ENCODE measurements at places on chromosomes 6 and 20. TPM values are rescaled to one million over a fixed set of nuclear protein-coding genes. Genes with fewer than 3 reads are reported as not detected.
A peak's percentile ranks its signal among the peaks of the same experiment; 100 is the strongest.

ENPP5 gene
- total RNA-seq: 4.2 TPM

MEP1A gene
- 3.6 TPM for total RNA-seq

DNA sequence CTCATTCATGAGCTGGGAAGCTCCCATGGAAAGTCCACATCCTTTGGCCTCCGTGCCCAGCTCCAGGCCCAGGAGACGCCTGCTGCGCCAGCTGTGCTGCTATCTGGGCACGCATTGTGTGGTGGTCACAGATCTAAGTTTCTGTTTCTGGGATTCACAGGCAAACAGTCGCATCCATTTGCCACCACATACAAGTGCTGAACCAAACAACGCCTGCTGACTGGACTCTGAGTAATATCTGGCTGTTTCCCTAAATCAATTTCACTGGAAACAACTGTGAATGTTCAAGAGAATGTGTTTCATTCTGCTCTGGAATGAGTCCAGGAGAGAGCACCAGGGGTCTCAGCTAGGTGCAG lies 45.5 kb downstream of the IRF4 start:
- H3K4me1 ChIP-seq: no peaks in the 10 kb centered on the region
- no peak for DNase-seq
- no peak overlapping the region for H3K27ac ChIP-seq
- H3K36me3 ChIP-seq: no peaks in the 10 kb centered on the region
- H3K4me3 ChIP-seq: no peak overlapping the region
- H3K27me3 ChIP-seq: peaks cover 24% of the 10 kb centered on the region

DNA sequence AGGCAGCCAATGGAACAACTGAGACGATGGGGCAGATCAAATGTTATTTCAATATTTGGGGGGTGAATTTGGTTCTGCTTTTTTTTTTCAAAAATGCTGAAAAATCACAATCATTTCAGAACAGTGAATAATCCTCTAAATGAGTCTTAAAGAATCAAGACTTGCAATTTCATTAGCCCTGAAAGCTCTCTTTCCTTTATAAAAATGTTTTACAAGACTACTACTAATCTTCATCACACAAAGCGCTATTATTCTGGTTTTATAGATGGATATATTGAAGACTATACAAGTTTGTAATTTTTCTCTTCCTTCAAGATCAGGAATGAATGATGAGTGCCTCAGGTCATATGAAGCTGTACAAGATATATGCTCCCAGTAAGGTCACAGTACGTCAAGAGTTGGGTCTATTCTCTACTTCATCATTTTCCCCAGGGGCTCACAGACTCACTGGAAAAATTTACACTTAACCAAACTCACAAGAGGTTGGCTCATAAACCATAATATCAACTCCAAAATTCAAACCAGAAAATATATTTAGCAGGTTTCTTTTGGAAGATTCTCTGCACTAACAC lies 19.5 kb downstream of the RNF24 start:
- H3K36me3 ChIP-seq: no peaks in the 10 kb centered on the region
- no peak for DNase-seq
- peaks cover 15% of the 10 kb centered on the region for H3K4me1 ChIP-seq
- H3K4me3 ChIP-seq: no peak overlapping the region

DNA sequence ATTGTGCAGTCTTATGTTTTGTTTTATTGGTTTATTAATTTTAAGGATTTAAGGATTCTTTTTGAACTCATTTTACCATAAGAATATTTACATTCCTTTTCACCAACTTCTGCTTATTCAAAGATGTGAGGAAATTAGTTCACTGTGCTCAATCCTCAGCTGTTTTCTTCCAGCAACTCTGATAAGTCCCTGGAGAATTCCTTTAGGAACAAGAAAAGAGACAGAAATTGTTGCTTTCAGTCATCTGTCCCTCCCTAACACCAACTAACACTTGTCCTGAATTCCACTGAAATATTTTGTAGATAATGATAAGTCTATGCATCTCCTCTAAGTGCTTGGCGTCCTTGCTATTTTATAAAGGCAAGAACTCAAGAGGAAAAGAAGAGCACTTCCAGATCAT lies 334.8 kb upstream of the MARCKS start:
- H3K4me3 ChIP-seq: no peak overlapping the region
- no peaks in the 10 kb centered on the region for H3K27me3 ChIP-seq
- no peak for DNase-seq
- H3K27ac ChIP-seq: no peak overlapping the region

DNA sequence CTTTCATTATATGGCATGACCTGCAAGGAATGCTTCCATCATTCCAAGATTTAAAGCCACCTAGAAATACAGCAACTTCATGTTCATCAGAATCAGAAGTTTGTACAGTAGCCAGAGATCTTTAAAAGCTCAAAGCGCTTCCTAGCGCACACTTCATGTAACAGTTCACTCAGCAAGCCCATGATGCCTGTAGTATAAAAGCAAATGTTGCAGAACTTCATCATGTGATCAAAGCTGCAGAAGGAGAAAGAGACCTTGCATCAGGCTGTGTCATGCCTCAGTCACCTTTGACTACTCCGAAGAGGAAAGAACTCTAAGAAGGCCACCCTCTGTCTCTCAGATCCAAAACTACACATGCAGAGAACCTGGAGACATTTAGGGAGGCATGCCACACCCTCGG lies 78.5 kb downstream of the AGPAT4 start:
- H3K36me3 ChIP-seq: peaks cover 17% of the 10 kb centered on the region
- peaks cover 5% of the 10 kb centered on the region for H3K4me1 ChIP-seq
- no peak for DNase-seq
- H3K27ac ChIP-seq: no peak overlapping the region

DNA sequence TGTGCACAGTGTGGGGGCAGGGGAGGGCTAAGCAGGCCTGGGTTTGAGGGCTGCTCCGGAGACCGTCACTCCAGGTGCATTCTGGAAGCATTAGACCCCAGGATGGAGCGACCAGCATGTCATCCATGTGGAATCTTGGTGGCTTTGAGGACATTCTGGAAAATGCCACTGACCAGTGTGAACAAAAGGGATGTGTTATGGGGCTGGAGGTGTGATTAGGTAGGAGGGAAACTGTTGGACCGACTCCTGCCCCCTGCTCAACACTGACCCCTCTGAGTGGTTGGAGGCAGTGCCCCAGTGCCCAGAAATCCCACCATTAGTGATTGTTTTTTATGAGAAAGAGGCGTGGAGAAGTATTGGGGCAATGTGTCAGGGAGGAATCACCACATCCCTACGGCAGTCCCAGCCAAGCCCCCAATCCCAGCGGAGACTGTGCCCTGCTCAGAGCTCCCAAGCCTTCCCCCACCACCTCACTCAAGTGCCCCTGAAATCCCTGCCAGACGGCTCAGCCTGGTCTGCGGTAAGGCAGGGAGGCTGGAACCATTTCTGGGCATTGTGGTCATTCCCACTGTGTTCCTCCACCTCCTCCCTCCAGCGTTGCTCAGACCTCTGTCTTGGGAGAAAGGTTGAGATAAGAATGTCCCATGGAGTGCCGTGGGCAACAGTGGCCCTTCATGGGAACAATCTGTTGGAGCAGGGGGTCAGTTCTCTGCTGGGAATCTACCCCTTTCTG lies 44.0 kb upstream of the TTPAL start:
- peaks cover 15% of the 10 kb centered on the region for H3K27me3 ChIP-seq
- H3K4me3 ChIP-seq: no peak overlapping the region
- H3K4me1 ChIP-seq: no peaks in the 10 kb centered on the region
- H3K36me3 ChIP-seq: no peaks in the 10 kb centered on the region

DNA sequence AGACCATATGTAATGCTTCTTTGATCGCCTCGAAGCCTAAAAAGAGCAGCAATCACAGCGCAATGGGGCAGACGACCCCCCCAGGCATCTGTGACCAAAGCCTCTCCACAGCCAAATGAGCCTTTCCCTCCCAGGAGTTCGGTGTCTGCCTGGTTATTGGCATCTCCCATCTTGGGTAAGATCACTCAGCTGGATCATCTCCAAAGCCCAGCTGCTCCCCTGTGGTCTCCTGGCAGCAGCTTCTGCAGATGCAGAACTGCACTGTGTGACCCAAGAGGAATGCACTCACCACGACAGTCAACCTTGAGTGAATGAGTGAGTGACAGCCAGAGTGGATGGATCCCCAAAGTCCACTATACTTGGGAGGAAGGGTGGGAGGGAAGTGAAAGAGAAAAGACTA lies 44.8 kb upstream of the IYD start:
- no peak overlapping the region for H3K4me3 ChIP-seq
- H3K4me1 ChIP-seq: no peaks in the 10 kb centered on the region
- no peaks in the 10 kb centered on the region for H3K36me3 ChIP-seq
- no peak for DNase-seq
- H3K27me3 ChIP-seq: peaks cover 14% of the 10 kb centered on the region
- no peak overlapping the region for H3K27ac ChIP-seq

DNA sequence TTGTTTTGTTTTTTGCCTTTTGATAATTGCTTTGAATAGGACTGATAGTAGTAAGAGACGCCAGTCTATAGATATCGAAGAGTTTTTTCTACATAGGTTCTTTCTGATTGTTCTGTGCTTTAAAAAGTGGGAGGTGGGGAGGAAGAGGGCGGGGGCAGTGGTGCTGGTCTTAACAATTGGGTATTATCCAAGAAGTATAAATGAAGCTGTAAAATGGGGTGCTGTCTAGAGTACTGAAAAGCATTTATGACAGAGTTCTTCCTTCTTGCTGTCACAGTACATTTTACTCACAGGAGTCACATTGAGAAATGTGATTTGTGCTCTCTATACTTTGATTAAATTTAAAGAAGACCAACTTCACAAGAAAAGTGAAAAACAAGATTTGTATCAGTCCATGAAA lies 41.0 kb downstream of the MAPK14 start:
- peaks cover 36% of the 10 kb centered on the region for H3K4me1 ChIP-seq
- H3K4me3 ChIP-seq: no peak overlapping the region
- peaks cover 10% of the 10 kb centered on the region for H3K36me3 ChIP-seq
- no peaks in the 10 kb centered on the region for H3K27me3 ChIP-seq
- no peak overlapping the region for H3K27ac ChIP-seq

DNA sequence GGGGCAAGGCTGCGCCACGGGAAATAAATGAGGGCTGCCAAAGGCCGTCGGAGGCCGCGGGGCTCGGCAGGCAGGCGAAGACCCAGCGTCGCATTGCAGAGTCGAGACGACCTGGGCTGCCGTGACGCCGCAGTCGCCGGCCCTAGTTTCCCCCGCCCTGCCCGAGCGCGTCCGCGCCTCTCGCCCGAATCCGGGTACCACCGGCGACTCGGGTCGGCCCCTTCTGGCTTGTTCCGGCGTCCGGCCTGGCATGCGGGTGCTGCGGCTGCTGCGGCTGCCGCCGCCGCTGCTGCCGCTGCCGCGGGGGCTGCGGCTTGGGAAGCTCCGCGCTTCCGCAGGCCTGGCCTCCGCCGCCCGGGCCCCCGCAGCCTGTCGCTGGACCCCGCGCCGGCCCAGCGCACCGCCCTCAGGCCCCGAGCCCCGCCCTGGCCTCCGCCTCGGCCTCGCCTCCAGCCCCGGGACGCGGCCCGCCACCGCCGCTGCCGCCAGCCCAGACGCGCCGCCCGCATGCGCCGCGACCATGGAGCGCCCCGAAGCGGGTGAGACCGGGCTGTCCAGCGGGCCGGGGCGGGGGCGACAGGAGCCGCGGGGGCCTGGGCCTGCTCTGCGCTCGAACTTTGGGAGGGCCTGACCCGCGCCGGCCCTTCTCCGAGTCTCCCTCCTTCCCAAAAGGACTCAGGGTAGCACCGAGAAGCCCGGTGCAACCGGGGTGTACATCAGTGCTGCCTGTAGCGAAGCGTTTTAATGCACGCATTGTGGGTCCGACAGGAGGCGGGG lies at the start of gene AKAP7:
TSS of gene AKAP7 (plus strand) at position 224 of the 777 bp plus-strand sequence. CDS start at position 521, 297 bp downstream.
- peak; percentile 88 for DNase-seq
- peak within 1 kb of the TSS; percentile 91 for H3K4me3 ChIP-seq
- H3K27me3 ChIP-seq: peaks cover 5% of the 10 kb centered on the region

DNA sequence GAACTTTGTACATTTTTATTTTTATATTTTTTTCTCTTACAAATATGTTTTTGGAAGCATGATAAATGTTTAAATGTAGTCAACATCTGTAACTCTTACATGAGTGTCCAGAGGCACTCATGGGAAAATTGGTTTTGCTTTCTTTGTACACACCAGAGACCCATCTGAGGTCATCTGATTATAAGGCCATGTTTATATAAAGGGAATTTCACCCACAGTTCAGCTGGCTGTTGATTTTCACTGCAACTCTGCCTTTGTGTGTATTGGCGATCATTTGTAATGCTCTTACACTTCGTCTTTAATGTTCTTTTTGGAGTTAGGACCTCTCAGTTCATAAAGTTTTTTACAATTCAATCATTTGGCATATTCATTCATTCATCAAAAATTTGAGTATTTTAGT lies 28.1 kb downstream of the RIOK1 start:
- no peak for DNase-seq
- H3K27me3 ChIP-seq: no peaks in the 10 kb centered on the region
- H3K4me1 ChIP-seq: peaks cover 23% of the 10 kb centered on the region
- peaks cover 33% of the 10 kb centered on the region for H3K36me3 ChIP-seq
- peak overlapping the region; percentile 77 for H3K27ac ChIP-seq

GRCh38 chr6:34005901-34006531 lies 139.9 kb downstream of the GRM4 start:
- H3K4me1 ChIP-seq: peaks cover 13% of the 10 kb centered on the region
- H3K27me3 ChIP-seq: peaks cover 22% of the 10 kb centered on the region
- no peaks in the 10 kb centered on the region for H3K36me3 ChIP-seq
- H3K4me3 ChIP-seq: no peak overlapping the region
- H3K27ac ChIP-seq: no peak overlapping the region

GRCh38 chr6:166366921-166367320 lies 15.8 kb downstream of the MPC1 start:
- peaks cover 15% of the 10 kb centered on the region for H3K36me3 ChIP-seq
- H3K27me3 ChIP-seq: no peaks in the 10 kb centered on the region
- no peak overlapping the region for H3K27ac ChIP-seq

DNA sequence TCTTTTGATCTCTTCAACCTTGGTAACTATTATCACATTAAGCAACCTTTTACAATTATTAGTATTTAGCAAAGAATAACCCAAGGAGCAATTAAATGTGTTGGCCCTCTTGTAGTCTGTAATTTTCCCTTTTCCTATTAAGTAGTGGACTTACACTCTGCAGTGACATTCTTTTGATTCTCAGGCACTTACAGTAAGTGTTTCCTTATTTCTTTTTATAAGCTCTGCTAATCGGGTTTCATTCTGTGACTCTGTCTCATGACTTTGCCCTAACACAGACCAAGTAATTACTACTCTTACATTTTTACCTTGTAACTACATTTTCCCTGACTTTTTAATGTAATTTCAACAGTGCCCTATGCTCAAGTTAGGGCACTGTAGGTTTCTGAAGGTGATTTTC lies 104.0 kb upstream of the EPHA7 start:
- no peaks in the 10 kb centered on the region for H3K4me1 ChIP-seq
- H3K27ac ChIP-seq: no peak overlapping the region
- H3K4me3 ChIP-seq: no peak overlapping the region
- no peak for DNase-seq
- no peaks in the 10 kb centered on the region for H3K36me3 ChIP-seq
- no peaks in the 10 kb centered on the region for H3K27me3 ChIP-seq

GRCh38 chr20:4299773-4300172 lies 284.4 kb upstream of the RNF24 start:
- no peaks in the 10 kb centered on the region for H3K36me3 ChIP-seq
- peaks cover 45% of the 10 kb centered on the region for H3K27me3 ChIP-seq
- H3K27ac ChIP-seq: no peak overlapping the region
- peaks cover 2% of the 10 kb centered on the region for H3K4me1 ChIP-seq
- H3K4me3 ChIP-seq: no peak overlapping the region

All from type B pancreatic cell (in vitro differentiated cells).